ENCODE measurements at places on chromosomes 1 and 21.
A peak's percentile ranks its signal among the peaks of the same experiment; 100 is the strongest.

- no peak for DNase-seq
These were observed 77.8 kb upstream of the CD55 start for GRCh38 chr1:207243442-207244408.

DNA sequence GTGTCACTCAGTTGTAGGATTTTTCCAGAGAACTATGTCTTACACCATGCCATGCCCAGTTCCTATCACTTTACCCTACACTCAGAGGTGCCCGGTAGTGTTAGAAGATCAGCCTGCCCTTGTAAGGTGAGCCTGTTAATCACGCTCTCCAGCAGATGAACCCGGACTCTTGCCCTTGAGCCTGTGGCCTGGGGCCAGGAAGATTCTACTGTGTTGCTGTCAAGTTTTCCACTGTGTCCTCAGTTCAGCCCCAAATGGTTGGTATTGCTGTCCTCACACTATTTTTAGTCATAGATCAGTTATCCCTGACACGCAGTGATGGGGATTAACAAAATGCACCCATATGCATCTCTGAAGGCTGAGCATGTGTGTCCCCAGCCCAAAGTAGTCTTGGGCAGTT is 105.0 kb upstream of the SPAG17 start:
- DNase-seq, result peak; percentile 76

- DNase-seq, result no peak
These were observed 29.7 kb downstream of the SSBP3 start for GRCh38 chr1:54376430-54377039.

GRCh38 chr1:115189814-115190539 is 100.7 kb upstream of the TSPAN2 start:
- DNase-seq, result peak; percentile 88

DNA sequence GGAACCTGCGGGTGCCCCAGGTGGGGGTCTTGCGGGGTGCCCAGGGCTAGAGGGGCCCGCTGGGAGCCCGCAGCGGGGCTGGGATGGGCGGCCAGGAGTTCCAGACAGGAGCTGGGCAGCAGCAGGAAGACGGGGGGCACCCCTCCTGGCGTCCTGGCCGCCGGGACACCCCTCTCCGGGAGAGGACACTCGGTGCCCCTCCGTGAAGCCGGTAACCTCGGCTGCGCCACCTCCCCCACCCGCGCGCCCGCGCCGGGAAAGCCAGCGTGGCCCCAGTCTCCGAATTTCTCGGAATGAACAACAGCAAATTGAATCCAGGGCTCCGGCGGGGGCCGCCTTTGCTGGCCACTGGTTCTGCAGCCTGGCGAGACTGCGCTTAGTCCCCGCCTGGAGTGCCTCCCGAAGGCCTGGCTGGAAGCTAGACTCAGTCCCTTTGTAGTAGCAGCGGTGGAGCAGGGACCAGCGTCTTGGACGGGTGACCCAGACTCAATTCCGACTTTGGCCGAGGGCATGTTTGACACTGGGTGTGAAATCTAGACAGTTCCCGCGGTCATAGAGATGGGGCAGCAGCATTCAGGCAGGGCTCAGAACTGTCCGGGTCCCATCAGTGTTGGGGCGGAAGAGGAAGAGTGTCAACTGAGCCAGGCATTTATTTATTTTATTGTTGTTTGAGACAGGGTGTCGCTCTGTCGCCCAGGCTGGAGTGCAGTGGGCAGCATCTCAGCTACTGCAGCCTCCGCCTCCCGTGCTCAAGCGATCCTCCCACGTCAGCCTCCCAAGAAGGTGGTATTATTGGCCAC is 773 bp downstream of the IFNGR2 start:
- peak; percentile 82 for DNase-seq

GRCh38 chr1:38766125-38766524 is 93.4 kb downstream of the RRAGC start:
- no peak for DNase-seq

- no peak for DNase-seq
These were observed 22.0 kb downstream of the SLC37A1 start for GRCh38 chr21:42535602-42536171.

DNA sequence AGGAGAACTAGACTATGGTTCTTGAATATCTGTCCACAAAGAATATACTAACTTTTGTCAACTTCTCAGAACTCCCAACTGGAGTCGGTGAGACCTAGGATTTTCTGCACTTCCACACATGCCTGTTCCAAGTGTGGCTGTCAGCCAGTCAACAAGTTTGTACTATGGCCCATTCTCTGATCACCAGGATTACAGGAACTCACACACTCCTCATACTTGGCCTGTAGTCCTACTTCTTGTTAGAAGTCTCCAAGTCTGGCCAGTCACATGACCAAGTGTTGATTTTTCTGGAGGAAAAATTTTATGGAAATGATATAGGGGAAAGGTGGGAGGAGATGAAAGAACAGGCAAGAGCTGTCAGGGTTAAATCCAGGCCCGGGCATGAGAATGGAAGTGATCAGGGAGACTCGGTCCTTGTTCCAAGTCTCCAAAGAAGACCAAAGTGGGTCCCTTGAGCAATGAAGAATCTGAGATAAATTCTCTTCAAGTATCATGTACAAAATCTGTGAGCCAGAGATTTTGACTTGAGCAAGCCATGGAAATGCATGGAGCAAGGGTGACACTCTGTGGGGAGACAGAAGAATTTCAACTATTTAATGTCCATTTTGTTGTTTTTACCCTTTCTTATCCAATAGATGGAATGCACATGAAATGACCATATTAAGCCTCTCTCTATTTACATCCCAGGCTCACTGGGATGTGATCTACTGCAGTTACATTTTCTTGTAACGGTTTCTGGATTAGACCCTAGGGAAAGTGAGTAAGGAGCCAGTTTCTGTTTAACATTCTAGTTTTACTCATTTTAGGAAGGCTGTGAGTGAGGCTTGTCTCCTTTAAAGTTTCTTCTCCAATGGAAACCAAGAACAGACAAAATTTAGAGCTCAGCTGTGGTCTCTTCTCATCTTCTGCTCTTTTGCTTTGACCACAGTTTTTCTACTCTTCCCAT is 320.9 kb downstream of the ASTN1 start:
- DNase-seq, result peak; percentile 89

DNA sequence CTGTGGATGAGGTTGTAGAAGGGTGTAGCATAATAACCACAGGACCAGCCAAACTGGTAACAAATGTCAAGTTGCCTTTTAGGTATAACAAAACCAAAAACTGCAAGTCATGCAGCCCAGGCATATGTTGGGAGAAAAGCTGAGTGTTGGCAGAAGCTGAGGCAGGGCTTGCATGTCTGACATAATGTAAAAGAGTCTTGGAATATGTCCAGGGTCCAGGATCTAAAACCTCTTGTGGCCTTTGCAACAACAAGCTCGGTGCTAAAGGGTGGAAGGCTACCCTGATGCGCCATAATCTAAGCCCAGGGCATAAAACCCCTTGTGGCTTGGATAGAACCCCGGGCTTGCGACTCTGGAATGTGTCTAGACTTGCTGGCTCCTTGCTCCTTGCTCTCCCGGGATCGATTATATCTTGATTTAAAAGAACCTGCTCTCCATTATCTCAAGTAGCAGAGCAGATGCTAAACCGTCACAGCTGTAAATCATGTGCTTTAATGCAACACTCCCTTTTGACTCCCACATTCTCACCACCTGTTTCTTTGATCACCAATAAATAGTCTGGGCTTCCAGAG is 26.5 kb upstream of the SLC35A3 start:
- peak; percentile 63 for DNase-seq

- DNase-seq, result no peak
These were observed 49.6 kb downstream of the PLPP3 start for GRCh38 chr1:56529801-56530200.

GRCh38 chr1:40478276-40478675 is 1.2 kb downstream of the ZFP69 start:
- DNase-seq, result no peak

DNA sequence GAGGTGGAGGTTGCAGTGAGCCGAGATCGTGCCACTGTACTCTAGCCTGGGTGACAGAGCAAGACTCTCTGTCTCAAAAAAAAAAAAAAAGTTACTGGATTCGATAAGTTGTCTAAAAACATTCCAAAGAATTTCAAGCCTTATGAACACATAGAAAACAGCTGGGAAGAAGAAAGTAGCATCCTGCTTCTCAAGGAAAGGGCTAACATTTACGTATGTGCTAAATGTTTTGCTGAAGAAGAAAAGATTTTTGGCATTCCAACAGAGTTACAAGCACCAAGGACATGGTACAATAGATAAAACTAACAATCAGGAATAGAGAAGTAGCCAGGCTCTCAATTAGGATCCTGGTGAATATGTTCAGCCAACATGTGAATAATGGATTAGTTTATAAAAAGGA is 69.8 kb downstream of the HFM1 start:
- DNase-seq, result no peak

DNA sequence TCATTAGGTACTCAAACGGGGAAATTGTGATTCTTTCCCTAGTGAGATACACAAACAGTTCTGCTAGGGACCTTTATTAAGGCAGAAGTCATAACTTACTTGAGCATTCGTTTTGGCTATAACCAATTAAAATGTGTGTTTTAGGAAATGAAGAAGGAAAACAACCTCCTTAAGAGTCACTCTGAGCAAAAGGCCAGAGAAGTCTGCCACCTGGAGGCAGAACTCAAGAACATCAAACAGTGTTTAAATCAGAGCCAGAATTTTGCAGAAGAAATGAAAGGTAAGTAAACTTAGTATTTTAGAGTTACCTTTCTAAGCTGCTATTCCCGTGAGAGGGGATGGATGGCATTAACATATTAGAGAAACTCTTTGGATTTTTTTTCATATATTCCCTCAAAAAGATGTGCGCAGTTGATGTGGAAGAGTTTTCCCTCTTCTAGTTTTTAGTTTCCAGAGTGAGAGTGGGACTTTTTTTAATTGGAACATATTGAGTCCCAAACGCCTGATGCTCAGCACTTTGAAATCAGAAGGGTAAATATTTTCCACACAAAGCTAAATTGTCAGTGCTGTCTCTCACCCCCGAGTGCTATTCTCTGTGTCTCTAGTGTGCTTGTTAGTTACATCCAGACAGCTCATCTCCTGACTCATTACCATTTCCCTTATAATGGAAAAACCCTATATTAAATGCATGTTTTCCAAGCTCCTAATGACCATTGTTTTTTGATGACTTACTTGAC is 34.9 kb downstream of the CENPF start:
- DNase-seq, result peak; percentile 55

DNA sequence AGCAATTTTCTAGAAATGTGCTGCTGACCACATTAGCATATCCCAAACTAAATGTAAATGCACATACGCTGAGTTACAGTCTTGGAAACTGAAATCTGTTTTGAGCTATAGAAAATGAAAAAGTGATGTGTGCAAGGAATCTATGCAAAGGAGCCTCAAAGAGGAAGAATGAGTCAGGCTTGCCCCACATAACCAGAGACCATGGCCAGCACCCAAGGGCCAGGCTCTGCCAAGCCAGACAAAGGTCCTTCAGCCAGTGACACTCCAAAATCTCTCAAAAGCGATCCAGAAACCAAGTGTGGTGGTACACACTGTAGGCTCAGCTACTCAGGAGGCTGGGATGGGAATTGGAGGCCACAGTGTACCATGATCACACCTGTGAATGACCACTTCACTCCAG is 195.2 kb downstream of the TOMM20 start:
- DNase-seq, result no peak

DNA sequence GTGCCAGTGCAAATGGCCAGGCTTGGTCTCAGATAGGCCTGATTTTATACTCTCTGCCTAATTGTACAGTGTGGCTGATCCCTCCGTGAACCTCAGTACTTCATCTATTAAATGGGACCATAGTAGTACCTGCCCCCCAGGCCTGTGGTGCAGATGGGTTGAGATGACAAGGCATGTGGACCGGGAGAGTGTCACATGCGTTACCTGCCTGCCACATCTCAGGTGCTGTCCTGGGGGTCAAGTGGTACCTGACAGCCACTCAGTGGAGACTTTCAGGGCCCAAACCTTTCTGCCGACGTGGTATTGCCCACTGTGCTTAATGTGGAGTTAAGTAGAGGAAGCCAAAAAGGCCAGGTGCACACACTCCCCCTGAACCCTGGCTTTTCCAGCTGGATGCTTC is 197.3 kb downstream of the FOXD2 start:
- no peak for DNase-seq

GRCh38 chr21:41559658-41560631 is 52.0 kb upstream of the TMPRSS2 start:
- peak; percentile 11 for DNase-seq

DNA sequence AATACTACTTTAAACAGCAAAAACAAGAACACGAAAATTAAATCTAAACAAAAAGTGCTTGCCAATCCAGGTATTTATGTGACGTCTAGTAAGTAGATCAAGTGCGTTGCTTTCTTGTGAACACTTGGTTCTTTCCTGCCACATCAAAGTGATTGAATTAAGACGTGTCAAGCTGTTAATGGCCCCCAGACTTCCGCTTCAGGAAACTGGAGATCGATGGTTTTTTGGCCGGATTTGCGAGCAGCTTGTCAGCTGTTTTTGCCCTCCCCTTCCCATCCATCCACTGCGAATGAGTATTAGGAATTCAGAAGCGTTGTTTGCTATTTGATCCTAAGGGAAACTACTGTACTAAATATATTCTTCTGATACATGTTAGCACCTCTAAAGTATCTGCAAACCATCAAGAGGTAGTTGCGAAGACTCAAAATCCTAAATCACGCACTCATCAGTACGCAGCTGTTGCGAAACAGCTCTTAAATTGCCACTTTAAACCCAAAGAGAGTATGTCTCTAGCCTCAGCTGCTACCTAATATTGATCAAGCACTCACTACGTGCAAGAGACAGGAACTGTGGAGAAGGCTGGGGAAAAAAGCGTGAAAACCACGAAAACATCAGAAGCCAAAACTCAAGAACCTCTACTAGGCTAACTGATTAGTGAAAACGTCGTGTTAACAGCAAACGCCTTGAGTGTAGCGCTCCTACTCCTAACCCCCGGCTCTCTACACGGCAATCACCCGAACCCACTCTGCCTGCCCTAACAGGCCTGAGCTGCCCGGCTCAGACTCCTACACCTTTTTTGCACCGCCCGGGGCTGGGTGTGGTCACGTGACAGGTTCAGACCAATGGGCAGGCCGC is 473 bp upstream of the BRDT start:
- DNase-seq, result no peak

Data from muscle of leg (tissue), 16 donors.